Muscle of leg (tissue), 16 donors: ENCODE measurements at places on chromosomes 7 and 10.
A peak's percentile ranks its signal among the peaks of the same experiment; 100 is the strongest.

DNA sequence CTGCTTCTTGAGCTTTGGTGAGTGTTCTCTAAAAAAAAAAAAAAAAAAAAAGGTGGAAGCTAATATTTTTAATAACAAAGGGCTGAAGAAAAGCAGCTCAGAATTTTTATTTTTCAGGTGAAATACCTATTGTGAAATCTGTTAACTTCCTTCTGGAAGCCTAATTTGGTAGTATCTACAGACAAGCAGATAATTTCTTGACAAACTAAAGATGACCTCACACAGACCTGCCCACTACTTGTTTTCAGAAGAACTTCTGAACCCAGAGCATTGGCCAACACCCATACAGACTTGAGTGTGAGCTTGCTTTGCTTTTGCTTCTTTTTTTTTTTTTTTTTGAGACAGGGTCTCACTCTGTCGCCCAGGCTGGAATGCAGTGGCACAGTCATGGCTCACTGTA lies 31.2 kb downstream of the LRRC4 start:
- peaks cover 31% of the 10 kb centered on the region for H3K4me1 ChIP-seq
- no peaks in the 10 kb centered on the region for H3K27me3 ChIP-seq
- no peaks in the 10 kb centered on the region for H3K36me3 ChIP-seq
- no peak for DNase-seq
- no peak overlapping the region for H3K4me3 ChIP-seq
- no peak overlapping the region for H3K27ac ChIP-seq

DNA sequence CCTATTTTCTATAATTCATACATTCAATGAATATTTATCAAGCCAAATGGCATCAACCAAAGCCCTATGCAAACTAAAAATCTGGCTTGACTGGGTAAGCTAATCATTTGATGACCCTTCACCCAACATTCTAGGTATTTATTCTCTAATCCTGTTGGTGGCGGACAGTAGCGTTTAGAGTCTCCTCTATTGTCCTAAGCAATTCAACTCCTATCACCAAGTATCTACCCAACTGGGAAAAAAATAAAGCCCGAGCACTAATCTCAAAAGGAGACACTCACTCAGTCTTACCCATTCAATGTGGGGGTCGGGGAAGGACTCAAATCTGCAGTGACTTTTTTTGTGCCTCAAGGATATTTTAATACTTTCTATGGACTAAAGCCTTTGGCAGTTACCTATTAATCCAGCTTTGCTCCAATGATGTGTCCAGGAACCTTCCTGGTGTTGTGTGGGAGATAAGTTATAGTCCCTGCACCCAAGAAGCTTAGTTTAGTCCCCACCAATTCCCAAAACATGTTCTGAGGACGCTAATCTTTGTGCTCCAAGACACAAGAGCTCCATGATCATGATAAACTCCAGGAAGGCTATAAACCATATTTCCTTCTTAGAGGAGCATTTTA lies 30.6 kb downstream of the DNMBP start:
- no peaks in the 10 kb centered on the region for H3K27me3 ChIP-seq
- H3K4me1 ChIP-seq, result peaks cover 42% of the 10 kb centered on the region
- no peak overlapping the region for H3K4me3 ChIP-seq

- no peak for DNase-seq
- H3K4me1 ChIP-seq, result peaks cover 2% of the 10 kb centered on the region
- H3K36me3 ChIP-seq, result no peaks in the 10 kb centered on the region
- H3K27ac ChIP-seq, result no peak overlapping the region
- H3K27me3 ChIP-seq, result no peaks in the 10 kb centered on the region
- H3K4me3 ChIP-seq, result no peak overlapping the region
These were observed 59.2 kb downstream of the CDHR3 start for GRCh38 chr7:106022193-106022821.

- peaks cover 61% of the 10 kb centered on the region for H3K36me3 ChIP-seq
- H3K4me1 ChIP-seq, result no peaks in the 10 kb centered on the region
- no peak overlapping the region for H3K27ac ChIP-seq
- H3K27me3 ChIP-seq, result no peaks in the 10 kb centered on the region
These were observed 18.3 kb downstream of the WDR91 start for GRCh38 chr7:135192914-135193536.

GRCh38 chr7:108136191-108136688 lies 6.1 kb upstream of the LAMB4 start:
- no peak for DNase-seq
- no peak overlapping the region for H3K4me3 ChIP-seq
- peaks cover 3% of the 10 kb centered on the region for H3K4me1 ChIP-seq
- no peaks in the 10 kb centered on the region for H3K36me3 ChIP-seq

DNA sequence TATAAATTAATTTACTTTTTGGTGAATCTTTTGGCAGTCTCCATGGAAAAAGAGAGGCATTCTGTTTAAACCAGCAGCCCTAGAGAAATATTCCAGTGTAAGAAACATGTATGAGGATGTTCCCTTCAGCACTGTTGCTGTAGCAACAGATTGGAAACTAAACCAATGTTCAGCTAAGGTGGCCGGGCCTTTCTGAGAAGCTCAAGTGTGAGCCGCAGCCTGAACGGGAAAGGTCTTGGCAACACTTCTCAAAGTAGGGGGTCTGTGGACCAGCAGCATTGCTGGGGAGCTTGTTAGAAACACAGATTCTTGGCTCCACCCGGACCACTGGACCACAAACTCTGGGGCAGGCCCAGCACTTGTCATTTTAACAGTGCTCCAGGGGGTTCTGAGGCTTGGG lies 36.2 kb downstream of the RAMP3 start:
- H3K36me3 ChIP-seq, result no peaks in the 10 kb centered on the region
- H3K27ac ChIP-seq, result no peak overlapping the region
- H3K4me3 ChIP-seq, result no peak overlapping the region
- peaks cover 2% of the 10 kb centered on the region for H3K27me3 ChIP-seq
- peak; percentile 76 for DNase-seq

GRCh38 chr10:88915781-88916180 lies 35.7 kb downstream of the STAMBPL1 start:
- no peak overlapping the region for H3K27ac ChIP-seq
- H3K4me3 ChIP-seq, result no peak overlapping the region
- DNase-seq, result no peak
- H3K36me3 ChIP-seq, result peaks cover 6% of the 10 kb centered on the region
- H3K27me3 ChIP-seq, result no peaks in the 10 kb centered on the region
- H3K4me1 ChIP-seq, result peaks cover 6% of the 10 kb centered on the region

GRCh38 chr7:75654855-75655254 lies 83.9 kb downstream of the HIP1 start:
- H3K4me1 ChIP-seq, result peaks cover 12% of the 10 kb centered on the region
- H3K4me3 ChIP-seq, result no peak overlapping the region
- no peak for DNase-seq
- no peak overlapping the region for H3K27ac ChIP-seq

GRCh38 chr7:27030393-27031050 lies 65.3 kb downstream of the HOXA1 start:
- H3K27me3 ChIP-seq, result no peaks in the 10 kb centered on the region
- H3K4me1 ChIP-seq, result peaks cover 10% of the 10 kb centered on the region
- no peaks in the 10 kb centered on the region for H3K36me3 ChIP-seq

DNA sequence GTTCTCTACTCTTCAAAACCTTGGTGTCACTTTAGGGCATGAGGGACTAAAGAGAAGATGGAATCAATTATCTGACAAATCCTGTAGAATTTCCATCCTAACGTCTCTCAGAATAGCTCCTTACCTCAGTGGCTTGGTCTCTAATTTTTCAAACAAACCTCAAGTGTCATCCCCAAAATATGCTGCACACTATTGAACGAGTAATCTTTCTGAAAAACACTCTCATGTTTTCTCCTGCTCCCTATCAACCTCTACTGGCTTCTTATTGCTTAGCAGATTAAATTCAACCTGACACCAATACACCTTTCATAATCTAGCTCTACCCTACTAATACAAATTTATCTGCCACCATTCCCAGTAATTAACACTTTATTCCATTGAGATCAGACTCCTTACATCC lies 8.5 kb downstream of the CNOT4 start:
- H3K27me3 ChIP-seq, result no peaks in the 10 kb centered on the region
- no peak overlapping the region for H3K4me3 ChIP-seq
- H3K27ac ChIP-seq, result no peak overlapping the region
- no peaks in the 10 kb centered on the region for H3K4me1 ChIP-seq

DNA sequence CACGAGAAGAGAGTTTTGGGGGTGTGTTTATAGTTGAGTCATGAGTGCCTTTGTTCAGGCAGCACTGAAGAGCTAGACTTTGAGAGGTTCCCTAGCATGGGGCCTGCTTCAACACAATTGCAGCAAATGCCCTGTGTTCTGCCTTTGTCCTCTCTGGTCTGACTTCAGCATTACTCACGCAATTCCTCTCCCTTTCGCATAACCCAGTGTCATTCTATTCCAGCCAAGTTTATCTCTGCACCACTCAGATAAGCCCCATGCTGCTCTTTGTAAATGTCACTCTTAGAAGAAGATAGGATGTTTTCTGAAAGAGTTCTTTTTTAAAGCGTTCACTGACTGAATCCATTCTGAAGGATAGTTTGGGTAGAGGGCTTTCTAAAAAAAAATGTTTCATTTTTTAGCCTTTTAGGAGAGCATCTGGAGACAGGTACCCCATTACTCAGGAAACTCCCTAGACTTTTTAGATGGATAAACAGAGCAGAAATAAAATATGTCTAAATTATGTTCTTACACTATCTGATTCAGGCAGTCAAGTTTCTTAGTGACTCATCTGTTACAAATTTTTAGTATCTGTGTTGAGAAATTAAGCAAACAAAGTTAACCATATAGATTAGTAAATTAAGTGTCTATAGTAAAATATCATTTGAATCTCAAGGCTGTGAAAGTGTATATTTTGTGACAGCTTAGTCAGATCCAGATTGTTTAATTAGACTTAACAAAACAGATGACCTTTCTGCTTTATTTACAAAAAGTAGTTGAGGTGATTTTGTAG lies 318.5 kb downstream of the GPR158 start:
- no peak overlapping the region for H3K27ac ChIP-seq
- no peak overlapping the region for H3K4me3 ChIP-seq
- H3K36me3 ChIP-seq, result no peaks in the 10 kb centered on the region
- H3K27me3 ChIP-seq, result no peaks in the 10 kb centered on the region
- no peak for DNase-seq
- H3K4me1 ChIP-seq, result no peaks in the 10 kb centered on the region

DNA sequence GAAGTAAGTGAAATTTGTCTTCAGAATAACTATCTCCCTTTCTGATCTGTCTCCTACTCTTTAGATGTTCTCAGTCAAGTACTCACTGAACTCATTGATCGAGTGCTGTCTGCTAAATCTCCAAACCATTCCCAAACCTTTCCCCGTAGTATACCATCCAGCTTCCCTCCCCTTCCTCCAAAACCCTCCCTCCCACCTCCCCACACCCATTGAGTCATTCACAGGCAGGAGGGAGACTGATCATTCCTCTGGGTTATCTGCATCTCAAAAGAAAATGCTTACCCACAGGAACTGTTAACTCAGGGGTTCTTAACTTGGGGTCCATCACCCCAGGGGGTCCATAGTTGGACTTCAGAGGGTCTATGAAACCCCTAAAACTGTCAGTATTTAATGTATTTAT lies 37.4 kb downstream of the GOT1 start:
- H3K4me3 ChIP-seq, result no peak overlapping the region
- H3K4me1 ChIP-seq, result no peaks in the 10 kb centered on the region
- DNase-seq, result no peak
- H3K27me3 ChIP-seq, result no peaks in the 10 kb centered on the region

DNA sequence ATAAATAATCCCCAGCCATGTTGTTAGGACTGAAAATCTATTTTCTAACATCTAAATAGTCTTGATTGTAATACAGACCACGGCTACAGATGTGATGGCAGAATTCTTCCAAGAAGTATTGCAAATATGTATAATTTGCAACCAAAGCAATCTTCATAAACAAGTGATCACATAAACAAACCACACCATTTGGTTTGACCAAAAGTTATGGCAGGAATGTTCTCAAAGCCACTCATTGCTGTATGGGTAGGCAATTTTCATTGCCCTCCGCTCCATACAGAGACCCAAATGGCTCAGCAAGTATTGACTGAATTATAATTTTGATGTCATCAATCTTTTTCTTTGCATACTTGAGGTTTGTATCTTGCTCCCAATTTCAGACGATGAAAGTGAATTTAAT lies 19.0 kb upstream of the RHOBTB1 start:
- H3K27ac ChIP-seq, result no peak overlapping the region
- H3K27me3 ChIP-seq, result no peaks in the 10 kb centered on the region
- no peaks in the 10 kb centered on the region for H3K4me1 ChIP-seq
- no peak overlapping the region for H3K4me3 ChIP-seq
- no peak for DNase-seq
- H3K36me3 ChIP-seq, result no peaks in the 10 kb centered on the region

DNA sequence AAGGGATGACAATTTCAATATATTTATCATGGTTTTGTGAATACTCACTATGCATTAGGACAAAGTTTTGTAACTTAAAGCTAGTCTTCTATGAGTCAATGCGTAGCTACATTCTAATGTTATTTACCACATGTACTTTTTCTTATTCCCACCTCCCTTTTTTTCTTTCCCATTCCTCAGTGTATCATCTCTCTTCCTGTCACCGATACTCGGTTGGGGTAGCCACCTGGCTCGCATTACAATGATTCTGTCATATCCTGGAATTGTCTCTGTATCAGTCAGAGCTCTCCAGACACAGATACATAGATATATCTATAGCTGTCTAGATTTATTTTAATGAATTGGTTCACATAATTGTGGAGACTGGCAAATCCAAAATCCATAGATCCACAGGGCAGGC lies 9.8 kb upstream of the RALA start:
- H3K4me3 ChIP-seq, result no peak overlapping the region
- no peaks in the 10 kb centered on the region for H3K27me3 ChIP-seq
- DNase-seq, result no peak
- no peaks in the 10 kb centered on the region for H3K36me3 ChIP-seq
- peaks cover 5% of the 10 kb centered on the region for H3K4me1 ChIP-seq

- no peak overlapping the region for H3K4me3 ChIP-seq
- H3K4me1 ChIP-seq, result no peaks in the 10 kb centered on the region
- no peaks in the 10 kb centered on the region for H3K36me3 ChIP-seq
- no peaks in the 10 kb centered on the region for H3K27me3 ChIP-seq
These were observed 10.4 kb upstream of the EIF3A start for GRCh38 chr10:119090968-119091367.

- no peak for DNase-seq
- no peaks in the 10 kb centered on the region for H3K27me3 ChIP-seq
- H3K4me3 ChIP-seq, result no peak overlapping the region
- H3K27ac ChIP-seq, result no peak overlapping the region
These were observed 214.5 kb upstream of the CNTNAP2 start for GRCh38 chr7:145902123-145902522.

DNA sequence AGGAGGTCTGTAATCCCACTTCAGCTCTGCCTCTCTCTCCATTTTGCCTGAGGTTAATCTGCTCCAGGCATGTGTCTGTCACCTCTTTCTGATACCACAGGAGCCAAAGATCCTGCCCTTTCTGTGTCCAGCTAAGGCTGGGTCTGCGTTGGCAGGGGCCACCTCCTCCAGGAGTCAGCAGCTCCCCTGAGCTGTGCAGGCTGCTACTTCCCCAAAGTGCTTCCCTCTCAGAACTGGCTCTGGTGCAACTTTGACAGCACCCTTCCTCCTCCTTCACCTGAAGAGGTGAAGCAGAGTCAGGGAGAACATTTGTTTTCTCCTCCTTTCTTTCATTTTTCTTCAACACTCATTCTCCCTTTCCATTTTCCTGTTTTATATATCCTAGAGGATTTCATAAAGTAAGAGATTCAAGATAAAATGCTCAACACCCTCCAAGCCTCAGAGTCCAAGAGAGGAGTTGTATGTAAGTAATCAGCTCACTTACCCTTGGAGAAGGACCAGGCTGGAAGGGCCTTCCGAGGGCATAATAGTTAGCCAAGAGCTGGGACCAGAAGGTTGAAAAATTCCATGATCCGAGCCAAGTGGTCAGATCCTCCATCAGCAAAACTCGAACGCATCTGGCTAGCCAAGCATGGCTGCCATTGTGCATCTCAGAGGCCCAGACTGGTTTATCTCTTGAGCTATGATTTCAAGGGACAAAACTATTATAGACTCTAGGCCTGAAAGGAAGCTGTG lies 257.3 kb downstream of the PTEN start:
- H3K4me3 ChIP-seq, result no peak overlapping the region
- no peak for DNase-seq
- H3K4me1 ChIP-seq, result no peaks in the 10 kb centered on the region
- no peak overlapping the region for H3K27ac ChIP-seq
